ENCODE measurements at places on chromosomes 3 and 15.

- no peak for DNase-seq
Observed at GRCh38 chr15:25933456-25934158, 70.5 kb upstream of the ATP10A start.

DNA sequence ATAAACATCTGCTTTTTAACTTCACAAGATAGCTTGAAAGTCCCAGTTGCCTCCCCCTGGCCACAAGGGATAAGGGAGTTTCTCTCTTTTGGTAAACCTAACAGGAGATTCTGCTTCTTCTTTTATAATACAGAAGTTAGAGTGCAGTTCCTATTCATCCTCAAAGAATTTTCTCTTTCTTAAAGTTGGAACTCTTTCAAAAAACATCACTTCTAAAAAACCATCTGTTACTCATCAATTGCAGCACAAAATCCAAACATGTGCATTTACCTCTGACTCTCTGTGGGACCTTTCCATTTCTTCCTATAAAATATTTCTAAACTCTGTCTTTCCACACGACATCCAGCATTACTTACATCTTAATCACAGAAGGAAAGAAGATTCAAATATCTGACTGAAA is 5.1 kb downstream of the DPH6 start:
- DNase-seq: no peak

DNA sequence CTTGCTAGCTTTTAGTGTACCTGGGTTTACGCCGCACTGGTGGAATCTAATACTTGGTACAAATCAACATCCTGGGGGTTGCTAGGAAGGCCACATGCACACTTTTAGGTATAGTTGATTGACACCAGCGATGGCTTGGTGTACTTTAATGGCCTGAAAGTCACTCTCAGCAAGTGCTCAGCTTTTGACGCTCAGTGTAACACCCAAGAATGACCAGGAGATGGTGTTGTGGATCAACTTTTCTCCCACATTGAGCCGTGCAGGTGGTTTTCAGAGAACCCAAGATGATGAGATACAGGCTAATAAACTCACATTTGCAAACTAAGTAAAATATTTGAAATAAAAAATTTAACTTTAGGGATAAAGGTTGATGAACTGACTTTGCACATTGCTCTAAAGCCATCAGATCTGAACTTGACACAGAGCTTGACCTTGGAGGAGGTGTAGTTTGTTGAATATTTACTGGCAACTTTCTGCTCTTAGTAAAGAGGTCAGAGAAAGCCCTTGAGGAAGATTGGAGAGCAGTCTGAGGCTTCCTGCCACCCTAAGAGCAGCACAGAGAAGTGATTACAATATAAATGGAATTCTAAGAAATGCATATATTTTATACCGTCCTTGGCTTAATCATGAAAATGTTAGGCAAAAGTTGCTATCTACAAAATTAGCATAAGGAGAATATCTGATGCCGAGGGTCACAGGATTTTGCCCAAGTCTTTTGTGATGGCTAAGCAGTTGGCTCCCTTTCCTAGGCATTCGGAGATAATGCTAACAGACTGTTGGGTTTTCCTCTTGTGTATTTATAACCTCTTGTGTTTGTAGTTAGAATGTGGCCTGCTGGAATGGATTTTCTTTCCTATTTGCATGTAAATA is 143.4 kb upstream of the RASGRP1 start:
- peak; percentile 35 for DNase-seq

GRCh38 chr3:10857235-10857634 is 41.2 kb downstream of the SLC6A11 start:
- DNase-seq: no peak

DNA sequence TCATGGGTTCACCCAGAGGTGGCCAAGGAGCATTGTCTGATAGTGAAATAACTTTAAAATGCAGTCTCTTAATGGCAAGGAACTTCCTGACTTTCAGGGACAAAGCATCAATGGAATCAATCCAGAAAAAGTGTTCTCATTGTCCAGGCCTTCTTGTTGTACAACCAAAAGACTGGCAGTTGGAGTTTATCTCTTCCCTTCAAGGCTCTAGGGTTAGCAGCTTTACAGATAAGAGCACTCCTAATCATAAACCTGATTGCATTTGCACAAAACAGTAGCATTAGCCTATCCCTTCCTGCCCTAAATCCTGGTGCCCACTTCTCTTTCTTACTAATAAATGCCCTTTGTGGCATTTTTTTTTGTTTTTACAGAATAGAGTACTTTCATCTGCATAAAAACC is 43.3 kb upstream of the VIPR1 start:
- DNase-seq: no peak

- no peak for DNase-seq
Observed at GRCh38 chr15:62278534-62278933, 113.4 kb upstream of the C2CD4B start.

- DNase-seq: no peak
Observed at GRCh38 chr3:159165961-159166360, 364.1 kb downstream of the MFSD1 start.

GRCh38 chr3:65963787-65964677 is 74.7 kb downstream of the MAGI1 start:
- DNase-seq: peak; percentile 78

DNA sequence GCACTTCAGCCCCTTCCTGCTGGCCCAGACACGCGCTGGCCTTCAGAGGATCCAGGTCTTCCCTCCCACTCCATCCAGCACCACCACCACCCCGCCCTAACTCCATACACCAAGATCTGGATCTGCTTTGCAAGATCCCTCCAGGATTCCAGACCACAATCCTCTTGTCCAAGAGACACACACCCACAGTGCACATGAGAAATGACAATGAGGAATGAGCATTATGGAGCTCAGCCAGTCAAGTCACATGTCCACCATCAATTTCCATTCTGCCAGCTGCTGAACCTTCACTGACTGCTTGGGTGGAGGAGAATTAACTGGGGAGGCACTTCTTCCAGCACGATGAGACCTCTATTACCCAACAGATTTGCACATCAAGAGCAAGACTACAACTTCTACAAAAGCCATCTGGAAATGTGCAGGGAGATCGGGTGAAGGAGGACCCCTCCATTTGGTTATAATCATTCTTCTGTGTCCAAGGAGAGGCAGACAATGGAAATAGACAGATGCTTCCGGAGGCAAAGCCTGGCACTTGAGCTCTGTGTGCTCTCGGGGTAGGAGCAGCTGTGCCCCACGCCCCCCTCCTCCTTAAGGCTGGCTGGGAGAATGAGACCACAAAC is 12.3 kb upstream of the SPATA12 start:
- no peak for DNase-seq

DNA sequence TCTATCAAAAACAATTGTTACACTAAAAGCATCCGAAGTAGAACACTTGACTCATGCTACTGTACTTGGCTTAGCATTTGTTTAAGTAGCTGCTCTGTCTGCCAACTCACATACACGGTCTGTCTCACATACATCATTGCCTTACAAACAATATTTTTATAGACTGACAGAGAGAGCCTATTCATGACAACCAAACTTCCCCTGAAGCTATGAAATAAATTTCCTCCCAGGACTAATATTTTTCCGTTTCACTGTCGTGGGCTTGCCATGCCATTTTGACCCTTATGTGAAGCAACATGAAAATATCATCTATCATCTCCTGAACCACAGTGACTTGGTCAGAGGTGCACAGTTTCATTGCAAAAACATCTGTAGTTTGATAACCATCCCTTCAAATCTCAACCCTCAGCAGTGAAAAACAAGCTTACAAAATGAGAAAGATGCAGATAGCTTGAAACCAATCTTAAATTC is 66.5 kb upstream of the PYGO1 start:
- DNase-seq: no peak

DNA sequence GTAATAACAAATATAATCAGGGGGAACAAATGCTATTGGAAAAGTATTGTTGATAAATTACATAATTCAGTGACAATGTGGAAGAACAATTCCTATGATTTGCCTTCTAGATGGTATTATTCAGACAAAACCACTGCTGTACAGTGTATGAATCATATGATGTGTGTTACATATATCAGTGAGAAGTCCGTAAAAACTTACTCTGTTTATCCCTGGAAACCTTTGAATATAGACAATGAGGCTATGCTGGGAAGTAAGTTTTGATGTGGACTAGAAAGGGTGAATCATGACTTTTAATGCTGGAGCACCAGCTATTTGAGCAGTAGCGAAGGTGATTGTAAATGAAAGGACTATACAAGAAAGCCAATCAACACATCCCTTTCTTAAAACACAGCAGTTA is 17.9 kb downstream of the C3orf38 start:
- DNase-seq: no peak

GRCh38 chr3:69871251-69871650 is 128.3 kb upstream of the SAMMSON start:
- DNase-seq: no peak
